ENCODE measurements at places on chromosomes 2 and 18.

DNA sequence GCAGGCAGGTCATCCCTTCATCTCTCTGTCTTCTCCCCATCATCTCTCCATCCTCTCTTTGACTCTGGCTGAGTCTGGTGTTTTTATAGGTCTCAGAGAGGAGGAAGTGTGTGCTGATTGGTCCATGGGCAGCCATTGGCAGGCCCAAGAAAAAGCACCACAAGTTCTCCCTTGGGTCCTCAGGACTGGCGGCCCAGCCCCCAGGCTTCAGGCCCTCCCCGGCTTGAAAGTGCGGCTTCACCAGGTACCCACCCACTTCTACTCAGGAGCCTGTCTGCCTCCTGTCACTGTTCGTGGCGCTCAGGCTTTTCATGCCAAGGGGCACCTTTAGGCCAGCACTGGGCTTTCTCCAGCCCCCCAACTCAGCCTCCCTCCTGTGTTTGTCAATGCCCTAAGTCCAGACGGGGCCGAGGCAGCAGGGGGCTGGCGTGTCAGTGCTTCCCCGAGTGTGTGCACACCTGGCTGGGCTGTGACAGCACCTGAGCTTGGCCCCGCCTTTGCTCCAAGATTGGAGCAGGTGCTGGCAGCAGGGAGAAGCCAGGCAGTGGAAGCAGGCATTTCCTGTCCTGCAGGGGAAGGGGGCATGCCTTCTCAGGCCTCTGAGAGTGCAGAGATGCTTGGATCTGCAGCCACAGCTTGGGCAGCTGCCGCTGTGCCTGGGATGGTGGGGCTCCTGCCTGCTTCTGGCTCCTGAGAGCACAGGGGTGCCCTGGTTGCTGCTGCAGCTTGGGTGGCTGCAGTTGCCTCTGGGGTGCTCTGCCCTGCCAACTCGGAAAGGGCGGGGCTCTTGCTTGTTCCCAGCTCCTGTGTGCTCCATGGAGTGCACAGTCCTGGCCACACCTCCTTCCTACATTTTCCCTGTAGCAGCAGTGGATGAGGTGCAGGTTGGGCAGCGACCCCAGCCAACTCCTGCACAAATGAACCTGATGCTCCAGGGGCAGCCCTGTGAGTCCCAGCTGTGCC is 34.1 kb downstream of the FBXO48 start:
- no peak for DNase-seq

DNA sequence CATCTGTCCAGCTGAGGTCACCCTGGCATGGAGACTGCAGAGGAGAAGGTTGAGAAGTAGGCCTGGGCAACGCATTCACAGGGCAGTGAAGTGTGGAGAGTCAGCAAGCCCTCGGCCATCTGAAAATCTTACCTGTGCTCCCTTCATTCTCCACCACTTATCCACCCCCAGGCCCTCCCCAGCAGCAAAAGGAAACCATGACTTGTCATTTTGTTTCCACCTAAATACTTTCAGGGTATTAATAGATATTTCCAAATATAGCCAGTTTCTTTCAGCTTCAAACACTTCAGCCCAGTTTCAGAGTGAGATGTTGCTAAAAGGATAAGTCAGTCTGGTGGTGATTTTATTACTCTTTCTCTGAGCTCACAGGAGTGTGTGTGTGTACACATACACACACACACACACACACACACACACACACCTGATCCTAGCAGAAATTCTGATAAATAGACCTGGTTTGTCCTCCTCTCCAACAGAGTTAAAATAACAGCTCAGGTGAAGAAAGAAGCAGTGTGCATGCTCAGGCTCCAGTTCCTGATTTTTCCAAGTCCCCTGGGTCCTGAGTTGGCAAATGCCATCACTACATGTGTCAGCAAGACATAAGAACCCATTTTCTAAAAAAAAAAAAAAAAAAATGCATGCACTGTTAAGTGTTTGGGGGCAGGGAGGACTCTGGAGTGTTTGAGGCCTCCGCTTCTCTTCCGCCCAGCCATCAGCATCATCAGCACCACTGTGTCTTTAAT is 82.8 kb downstream of the LOXHD1 start:
- no peak for DNase-seq

GRCh38 chr2:96546321-96546720 is 9.8 kb downstream of the ARID5A start:
- no peak for DNase-seq

DNA sequence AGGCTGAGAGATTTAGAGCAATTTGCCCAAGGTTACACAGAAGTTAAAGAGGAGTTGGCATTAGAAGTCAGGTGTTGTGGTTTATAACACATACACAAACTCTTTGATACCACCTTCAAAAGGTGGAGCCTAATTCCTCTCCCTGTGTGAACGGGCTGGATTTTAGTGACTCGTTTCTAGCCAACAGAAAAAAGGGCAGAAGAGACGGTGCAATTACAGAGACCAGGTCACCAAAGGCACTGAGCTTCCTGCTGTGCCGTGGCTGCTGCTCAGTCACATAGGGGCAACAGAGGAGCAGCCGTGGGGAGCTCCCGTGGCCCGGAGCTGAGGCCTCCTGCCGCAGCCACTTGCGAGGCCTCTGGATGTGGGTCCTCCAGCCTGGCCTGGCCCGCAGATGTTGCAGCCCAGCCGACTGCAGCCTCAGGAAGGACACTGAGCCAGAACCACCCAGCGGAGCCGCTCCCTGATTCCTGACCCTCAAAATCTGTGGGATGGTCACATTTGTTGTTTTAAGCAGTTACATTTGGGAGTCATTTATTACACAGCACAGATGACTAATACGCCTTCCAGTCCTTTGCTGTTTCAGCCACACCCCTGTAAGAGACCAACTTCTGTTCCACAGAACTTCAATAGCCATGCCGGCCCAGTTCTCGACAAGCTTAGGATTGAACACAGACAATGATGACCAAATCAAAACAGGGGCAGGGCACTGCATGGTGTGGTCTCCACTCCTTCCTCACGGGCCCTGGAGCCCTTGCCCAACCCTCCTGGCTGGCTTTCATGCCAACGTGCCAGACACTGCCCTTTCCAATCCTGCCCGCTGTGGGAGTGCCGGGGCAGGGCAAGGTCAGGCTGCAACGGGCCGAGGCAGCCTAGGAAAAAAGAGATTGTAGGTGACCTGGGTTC is 17.1 kb downstream of the EDAR start:
- no peak for DNase-seq

- no peak for DNase-seq
Measured at GRCh38 chr18:57437402-57437765, 2.2 kb downstream of the ONECUT2 start.

GRCh38 chr2:126797622-126798275 is 100.9 kb upstream of the TEX51 start:
- no peak for DNase-seq

DNA sequence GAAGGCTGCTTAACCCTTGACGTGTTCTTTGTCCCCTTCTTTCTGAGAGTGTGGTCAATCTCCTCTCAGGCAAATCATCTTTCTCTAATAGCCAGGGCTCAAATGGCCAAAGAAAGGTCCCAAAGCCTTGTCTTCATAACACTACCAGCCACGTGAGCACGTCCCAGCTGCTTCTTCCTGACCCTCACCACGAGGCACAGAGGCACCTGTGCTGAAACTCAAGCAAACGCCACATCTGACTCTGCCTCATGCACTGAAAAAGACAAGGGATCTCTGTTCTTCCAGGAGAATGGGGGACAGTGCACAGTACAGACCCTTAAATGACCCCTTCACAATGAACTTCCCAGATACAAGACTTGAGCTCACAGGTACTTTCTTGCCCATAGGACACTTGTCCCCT is 31.8 kb downstream of the BCL11A start:
- no peak for DNase-seq

GRCh38 chr2:109260886-109261700 is 132.1 kb downstream of the SH3RF3 start:
- DNase-seq = no peak

- DNase-seq = no peak
Measured at GRCh38 chr2:192073878-192074277, 120.9 kb downstream of the TMEFF2 start.

Data from stimulated activated CD4-positive, alpha-beta T cell treated with anti-CD3 and anti-CD28 coated beads, Interleukin-15, amount 100 ng/mL, for 48 hours (primary cell).